ENCODE measurements at places on chromosomes 7 and 10.

DNA sequence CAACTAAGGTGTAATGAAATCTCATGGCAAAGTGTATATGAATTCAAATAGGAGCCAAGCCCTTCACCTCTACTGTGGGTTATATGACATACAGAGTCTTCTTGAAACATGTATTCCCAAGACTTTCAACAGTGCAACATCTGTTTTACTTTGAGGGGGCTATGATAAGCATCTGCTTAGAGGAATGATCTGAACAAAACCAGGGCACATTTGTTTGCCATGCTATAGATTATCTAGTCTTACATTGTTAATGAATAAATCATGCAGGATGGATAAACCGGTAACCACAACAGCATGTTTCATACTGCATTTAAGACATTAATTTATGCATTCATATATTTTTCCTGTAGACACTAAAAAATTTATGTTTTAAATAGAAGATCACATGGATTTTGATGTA, 1021.9 kb downstream of the LRMDA start:
- DNase-seq = no peak

DNA sequence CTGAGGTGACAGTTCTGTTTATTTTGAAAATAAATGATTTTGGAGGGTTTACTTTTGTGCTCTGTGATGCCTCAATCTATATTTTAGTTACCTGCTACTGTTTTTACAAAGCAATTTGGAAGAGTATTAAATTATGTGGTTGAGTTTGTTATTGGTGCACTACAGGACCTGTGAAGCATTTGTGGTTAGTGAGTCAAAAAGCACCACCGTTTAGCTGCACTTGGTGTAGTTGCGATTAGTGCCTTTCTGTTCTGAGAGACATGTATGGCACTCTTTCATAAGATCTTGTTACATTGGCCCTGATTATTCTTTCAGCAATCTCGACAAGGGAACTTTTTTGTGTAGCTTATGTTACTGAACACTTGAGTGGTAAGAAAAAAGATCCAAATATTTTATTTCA, 132.2 kb downstream of the BBS9 start:
- DNase-seq = no peak

- DNase-seq = no peak
Measured at GRCh38 chr7:111789870-111790269, 227.6 kb upstream of the IMMP2L start.

DNA sequence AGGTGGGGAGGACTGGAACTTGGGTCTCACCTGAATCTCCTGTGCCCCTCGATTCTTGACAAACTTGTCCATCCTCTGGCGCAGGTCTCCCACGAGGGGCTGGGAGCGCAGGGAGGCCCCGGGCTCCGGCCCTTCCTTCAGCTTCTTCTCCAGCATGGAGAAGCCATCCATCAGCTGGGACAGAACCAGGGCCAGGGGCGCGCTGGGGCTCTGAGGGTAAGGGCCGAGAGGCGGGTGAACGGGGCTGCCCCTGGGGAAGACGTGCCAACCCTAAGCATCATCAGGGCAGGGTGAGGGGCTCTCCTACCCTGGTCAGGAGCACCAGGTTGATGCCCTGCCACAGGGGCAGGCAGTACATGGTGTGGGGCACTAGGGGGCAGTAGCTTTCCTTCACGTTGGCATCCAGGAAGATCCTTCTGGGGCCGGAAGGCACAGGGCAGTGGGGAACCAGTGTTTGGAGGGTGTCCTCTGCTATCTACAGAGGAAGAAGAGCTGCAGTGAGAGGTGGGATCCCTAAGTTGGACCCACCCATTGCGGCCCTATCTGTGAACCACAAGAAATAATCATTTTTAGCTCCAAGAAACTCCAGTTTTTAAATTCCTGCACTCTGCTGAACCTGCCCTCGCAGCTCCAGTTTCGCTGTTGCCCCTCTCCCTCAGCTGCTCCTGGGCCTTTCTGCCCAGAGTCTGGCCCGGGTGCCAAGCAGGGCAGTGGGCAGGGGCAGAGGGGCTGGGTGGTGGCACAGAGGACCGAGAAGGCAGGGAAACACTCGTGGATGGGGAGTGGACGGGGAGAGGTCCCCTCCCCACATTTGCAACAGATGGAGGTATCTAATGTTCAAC, 10.8 kb upstream of the PYROXD2 start:
- DNase-seq = peak; percentile 6

GRCh38 chr7:135911099-135911498, 66.1 kb downstream of the MTPN start:
- DNase-seq = no peak

GRCh38 chr10:34294137-34294536, 521.0 kb downstream of the PARD3 start:
- peak; percentile 48 for DNase-seq

GRCh38 chr10:3720228-3721019, 64.6 kb downstream of the KLF6 start:
- no peak for DNase-seq

DNA sequence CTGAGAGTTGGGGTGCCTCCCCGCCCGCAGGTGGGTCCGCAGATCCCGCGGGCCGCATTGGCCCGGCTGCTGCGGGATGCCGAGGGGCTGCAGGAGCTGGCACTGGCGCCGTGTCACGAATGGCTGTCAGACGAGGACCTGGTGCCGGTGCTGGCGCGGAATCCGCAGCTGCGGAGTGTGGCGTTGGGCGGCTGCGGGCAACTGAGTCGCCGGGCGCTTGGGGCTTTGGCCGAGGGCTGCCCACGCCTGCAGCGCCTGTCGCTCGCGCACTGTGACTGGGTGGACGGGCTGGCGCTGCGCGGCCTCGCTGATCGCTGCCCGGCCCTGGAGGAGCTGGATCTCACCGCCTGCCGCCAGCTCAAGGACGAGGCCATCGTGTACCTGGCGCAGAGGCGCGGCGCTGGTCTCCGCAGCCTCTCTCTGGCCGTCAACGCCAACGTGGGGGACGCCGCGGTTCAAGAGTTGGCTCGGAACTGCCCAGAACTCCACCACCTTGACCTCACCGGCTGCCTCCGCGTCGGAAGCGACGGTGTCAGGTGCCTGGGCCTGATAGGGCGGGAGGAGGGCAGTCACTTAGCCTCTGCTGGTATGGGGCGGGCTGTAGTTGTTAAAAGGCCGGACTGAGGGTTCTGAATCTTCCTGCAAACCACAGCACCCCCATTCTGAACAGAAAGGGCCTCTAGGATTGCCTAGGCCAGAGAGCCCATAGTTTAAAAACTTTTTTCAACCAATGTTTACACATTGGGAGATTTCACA, 1.3 kb downstream of the FBXL15 start:
- DNase-seq = no peak

DNA sequence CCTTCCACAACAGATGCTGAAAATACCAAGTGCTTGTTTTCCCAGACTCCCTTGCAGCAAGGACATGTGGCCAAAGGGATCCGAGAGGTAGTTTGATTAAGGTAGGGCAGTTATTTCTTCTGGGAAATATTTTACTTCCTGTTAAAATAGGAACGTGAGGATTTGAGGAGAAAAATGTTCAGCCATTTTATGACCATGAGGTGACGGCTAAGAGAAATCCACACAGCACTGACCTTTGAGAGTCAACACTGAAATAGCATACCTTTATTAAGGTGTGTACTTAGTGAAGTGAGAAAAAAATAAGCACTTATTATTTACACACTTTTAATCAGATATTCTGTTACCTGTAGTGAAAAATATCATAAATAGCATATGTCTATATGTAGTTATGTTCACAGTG, 133.9 kb downstream of the PPP1R3A start:
- DNase-seq = no peak

DNA sequence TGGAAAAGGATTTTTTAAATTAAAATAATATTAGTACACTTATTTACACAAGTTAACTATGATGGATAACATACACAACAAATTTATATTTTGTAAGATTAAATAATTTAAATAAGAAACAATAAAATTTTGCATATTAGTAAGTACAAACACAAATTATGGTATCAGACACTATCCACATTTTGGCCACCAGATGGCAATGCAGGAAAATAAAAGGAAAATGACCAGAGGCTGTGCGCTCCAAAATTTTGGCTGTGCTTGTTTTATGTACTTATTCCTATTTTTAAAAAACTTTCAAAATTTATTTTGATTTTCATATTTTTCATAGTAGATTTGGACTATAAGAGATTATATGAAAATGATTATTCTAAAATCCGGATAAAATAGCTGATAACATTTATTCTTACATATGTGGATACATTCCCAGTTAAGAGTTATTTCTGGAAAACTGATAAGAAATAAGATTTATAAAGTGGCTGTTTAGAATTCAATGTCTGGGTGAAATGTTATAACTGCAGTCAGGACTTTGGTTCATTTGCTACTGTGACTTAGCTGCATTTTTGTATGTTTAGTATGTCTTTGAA, 274.7 kb upstream of the HGF start:
- peak; percentile 43 for DNase-seq

- DNase-seq = no peak
Measured at GRCh38 chr7:126057979-126058378, 1128.4 kb upstream of the POT1 start.

GRCh38 chr7:133288970-133289369, 36.1 kb downstream of the EXOC4 start:
- DNase-seq = no peak

DNA sequence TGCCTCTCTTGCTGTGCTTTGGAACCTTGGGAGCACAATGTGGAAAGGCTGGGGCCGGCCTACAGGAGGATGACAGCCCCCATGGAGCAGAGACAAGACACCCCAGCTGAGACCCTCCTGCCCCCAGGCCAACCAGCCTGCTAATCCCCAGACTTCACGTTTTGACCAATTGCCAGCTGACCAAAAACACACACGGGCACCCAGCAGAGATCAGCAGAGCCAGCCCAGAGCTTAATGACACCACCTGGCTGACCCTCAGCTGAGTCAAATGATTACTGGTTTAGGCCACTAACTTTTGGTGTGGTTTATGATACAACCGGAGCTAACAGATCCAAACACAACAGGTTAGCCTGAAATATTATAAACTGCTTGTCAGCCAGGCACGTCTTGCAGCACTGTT, 111.2 kb upstream of the KIF5B start:
- DNase-seq = no peak

- peak; percentile 97 for DNase-seq
Measured at GRCh38 chr7:21923658-21924057, 22.0 kb downstream of the CDCA7L start.

GRCh38 chr10:27626890-27627289, 118.7 kb downstream of the MKX start:
- no peak for DNase-seq

GRCh38 chr10:62817121-62817765, 1.1 kb upstream of the EGR2 start:
- no peak for DNase-seq

GRCh38 chr7:135522509-135522908, 12.6 kb upstream of the CNOT4 start:
- DNase-seq = no peak

DNA sequence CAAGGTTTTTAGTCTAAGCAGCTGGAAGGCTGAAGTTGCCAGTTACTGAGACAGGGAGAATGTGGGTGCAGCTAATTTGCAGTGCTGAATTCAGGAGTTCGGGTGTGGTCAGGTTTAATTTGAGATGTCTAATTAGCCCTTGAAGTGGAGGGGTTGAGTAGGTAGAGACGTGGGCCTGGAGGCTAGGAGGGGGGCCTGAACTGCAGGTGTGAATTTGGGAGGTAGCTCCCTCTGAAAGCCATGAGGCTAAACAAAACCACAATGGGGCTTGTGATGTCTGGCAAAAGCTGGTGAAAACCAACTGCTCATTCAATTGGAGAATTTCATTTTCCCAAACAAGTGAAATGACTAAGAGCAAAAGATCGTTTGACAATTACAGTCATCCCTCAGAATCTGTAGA, 246.0 kb upstream of the NFE2L3 start:
- no peak for DNase-seq

DNA sequence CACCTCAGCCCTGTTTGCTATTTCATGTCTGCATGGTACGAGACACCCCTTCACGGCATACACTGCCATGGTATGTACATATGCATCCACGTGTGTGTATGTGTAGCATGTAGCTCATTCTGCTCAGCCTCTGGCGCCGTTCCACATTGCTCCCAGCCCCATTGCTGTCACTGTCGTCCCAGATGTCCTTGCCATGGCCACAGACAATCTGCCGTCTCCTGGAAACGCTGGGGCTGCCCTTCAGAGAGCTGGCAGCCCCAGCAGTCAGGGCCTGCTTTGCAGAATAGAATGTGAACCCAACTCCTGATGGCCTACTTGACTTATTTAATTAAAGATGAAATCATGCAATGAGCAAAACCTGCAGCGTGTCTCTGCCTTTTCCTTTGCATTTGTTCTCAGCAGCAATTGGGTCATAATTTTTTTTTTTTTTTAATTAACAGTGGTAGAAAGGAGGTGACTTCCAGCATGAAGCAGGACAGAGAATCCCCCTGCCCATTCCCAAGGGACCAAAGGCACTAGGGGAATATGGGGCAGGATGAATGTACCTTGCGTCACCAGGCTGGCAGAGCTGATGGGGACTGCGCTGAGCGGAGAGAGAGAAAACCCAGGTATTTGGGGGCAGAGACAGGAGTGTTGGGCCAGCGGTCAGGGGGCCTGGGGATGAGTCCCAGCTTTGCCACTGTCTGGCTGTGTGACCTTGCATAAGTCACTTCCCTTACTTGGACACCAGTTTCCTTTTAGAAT, 49.2 kb downstream of the CHST3 start:
- DNase-seq = no peak

- peak; percentile 6 for DNase-seq
Measured at GRCh38 chr7:74544706-74545469, 91.2 kb downstream of the GTF2IRD1 start.

DNA sequence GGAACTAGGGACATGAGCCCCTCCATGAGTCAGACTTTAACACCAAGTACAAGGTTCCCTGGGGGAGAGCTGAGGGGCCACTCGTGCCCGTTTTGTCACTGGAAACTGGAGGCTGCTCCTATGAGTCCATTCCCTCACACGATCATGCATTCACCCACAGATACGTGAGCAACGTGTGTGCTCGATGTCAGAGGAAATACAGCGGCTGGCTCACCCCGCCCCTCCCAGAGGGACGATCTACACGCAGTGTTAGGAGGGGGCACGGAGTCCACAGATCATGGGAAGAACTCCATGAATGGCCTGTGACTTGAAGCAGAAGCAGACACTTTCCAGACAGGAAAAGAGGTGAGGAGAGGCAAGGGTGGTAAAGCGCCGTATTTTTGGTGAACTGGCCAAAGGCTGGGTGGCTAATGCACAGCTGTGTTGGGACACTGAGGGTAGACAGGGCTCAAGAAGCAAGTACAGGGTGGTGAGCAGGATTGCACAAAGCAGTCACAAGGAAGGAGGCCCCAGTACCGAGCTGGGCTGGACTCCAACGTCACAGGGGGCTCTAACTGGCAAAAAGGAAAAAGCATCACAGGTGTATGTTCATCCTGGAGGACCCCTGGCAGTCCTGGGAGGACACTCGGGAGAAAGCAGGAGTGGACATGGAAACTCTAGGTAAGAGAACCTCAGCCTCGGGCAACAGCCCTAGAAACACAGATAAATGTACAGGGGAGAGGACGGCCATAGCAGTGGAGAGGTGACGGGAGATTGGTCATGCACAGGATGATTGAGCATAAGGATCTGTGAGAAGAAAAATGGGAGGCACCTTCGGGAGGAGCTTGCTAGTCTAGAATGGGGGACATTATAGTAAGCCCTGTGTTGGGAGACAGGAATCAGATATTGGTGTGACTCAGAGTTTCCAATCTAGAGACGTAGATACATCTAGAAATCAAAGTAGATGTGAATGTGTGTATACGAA, 41.2 kb downstream of the TNS3 start:
- DNase-seq = no peak

GRCh38 chr7:26853788-26854393, 10.5 kb downstream of the SKAP2 start:
- DNase-seq = peak; percentile 19

Data from DMS153 (cell line).